AG04449 (cell line): ENCODE measurements at places on chromosomes 4 and X.

- DNase-seq: no peak
Measured at GRCh38 chr4:93317561-93317960, 511.0 kb upstream of the ATOH1 start.

DNA sequence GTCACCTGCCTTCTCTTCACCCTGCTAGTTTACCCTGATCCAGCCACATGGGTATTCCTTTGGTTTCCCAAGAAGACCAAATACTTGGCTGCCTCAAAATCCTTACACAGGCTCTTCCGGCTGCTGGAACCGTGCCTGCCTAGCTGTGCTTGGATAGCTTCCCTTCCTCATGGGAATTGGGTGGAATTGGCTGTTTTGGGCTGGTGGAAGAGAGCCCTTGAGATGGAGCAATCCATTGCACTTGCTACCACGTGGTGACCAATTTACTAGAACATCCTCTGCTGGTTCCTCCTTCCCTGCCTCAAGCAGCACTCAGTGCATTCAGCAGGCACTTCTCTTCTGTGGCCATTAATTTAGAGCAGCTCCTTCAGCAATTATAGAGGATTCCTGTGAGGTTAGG lies 119.3 kb upstream of the AP1S2 start:
- DNase-seq: no peak

GRCh38 chrX:1086444-1087409 lies 125.7 kb downstream of the CRLF2 start:
- no peak for DNase-seq

- no peak for DNase-seq
Measured at GRCh38 chr4:120291541-120291940, 224.9 kb upstream of the MAD2L1 start.

GRCh38 chr4:158788516-158788915 lies 19.7 kb downstream of the FNIP2 start:
- no peak for DNase-seq

DNA sequence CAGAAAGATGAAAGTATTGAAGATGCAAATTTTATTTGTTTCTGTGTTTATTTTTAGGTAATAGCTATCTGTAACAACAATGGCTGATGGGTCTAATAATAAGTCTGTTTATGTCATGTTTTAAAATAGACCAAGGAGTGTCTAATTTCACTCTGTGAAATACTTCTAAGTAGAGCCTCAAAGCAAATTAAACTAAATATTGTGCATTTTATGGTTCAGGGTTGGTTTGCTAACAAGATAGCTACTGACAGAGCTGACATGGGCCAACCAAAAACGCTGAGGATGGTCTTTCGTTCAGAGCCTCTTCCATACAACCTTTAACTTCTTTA lies 437.6 kb upstream of the CTSO start:
- DNase-seq: no peak
